Stimulated activated naive CD8-positive, alpha-beta T cell treated with anti-CD3 and anti-CD28 coated beads, Interleukin-15, amount 100 ng/mL, for 72 hours (primary cell): ENCODE measurements at places on chromosomes 4 and X.

DNA sequence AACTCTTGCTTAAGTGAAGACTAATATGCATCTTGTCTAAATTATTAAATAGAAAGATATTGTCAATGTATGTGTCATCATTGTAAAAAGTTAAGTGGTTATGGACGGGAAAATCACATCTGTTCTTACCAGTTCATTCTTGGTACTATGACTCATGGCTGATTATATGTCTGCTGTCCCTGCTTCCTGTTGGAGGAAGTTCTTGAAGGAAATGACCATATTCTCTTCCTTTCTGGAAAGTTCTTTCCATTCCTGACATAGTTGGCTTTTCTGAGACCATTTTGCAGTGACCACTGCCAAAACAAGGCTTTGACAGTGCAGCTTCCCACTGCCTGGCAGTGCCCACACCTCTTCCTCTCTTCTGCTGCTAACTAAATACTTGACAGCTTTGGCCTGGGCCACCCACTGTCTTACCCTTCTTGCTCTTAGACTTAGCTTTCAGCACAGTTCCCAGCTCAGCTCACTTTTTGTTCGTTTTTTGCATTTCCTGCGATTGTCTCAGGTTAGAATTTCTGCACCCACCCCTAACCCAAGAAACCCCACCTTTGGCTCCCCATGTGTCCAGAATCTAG is 13.2 kb upstream of the CLDN24 start:
- no peak for DNase-seq

DNA sequence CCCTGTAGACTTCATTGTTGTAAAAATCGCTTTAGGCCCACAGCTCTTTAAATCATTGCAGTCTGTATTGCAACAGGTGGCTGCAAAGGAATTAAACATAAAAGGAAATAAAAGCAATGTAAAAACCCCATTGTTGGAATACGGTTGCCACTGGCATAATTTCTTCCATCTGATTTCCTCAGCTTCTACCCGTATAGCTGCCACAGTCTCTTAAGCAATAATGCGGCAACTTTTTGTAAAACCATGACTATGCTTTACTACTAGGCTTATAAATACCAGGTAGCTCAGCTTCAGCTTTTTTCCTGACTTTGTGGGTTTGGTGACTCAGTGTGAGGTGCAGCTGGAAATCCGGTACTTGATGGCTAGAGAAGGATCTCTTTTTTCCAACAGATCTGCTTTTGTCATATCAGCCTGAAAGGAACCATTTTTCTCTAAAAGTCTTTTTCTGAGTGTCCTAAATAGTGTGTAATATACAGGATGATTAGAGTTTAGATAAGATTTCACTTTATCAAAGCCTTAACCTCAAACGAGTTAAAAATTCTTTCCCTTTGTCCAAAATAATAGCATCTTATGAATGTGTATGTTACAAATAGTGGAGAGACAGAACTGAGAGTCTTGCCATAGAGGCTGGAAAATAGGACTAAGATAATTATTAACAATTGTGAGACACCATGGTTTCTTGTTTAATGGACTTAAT is 268.0 kb downstream of the ADGRL3 start:
- no peak for DNase-seq

DNA sequence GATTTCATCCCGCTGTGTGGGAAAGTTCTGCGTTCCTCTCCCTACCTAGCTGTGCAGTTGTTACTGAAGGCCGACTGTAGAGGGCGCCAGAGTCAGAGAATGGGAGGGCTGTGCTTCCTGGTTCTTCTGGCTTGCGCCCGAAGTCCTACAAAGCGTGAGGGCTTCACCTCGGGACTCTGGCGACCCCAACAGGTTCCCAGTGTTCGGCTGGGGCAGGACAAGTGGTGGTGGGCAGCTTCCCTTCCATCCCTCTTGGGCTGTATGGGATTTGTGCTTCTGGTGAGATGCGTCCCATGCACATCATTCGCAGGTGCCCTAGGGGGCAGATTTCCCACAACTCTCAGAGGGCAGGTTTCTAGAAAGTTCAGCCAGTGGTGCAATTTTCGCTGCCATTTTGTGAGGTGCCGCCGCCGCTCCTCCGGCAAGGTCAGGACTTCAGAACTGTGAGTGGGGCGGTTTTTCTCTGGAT is 27.3 kb downstream of the CT45A1 start:
- peak; percentile 36 for DNase-seq

DNA sequence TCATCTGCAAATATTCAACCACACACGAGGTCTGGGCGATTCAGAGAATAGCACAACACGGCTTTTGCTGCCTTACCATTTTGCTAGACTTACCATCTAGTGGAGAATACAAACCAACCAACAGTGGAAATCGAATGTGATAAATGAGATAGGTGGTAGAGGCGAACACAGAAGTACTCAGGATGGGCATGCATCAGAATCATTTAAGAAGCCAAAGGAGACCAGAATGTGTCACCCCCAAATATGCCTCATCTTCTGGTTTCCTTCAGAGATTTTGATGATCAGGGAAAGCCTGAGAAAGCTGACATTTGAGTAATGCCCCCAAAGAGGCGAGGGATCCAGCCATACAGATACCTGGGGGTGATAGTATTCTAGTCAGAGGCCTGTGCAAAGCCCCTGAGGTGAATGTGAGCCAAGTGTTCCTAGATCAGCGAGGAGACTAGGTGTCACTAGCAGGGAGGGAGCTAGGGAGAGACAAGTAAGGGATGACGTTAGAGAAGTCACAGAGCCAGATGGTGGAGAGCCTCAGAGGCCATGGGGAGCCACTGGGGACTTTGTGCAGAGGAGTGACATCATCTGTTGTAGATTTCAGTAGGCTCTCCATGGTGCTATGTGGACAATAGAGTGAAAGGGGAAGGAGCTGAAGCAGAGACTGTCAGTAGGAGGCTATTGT is 1.7 kb downstream of the MTMR1 start:
- peak; percentile 46 for DNase-seq

- no peak for DNase-seq
These were observed 401.8 kb downstream of the RAPGEF2 start for GRCh38 chr4:159504684-159505083.

DNA sequence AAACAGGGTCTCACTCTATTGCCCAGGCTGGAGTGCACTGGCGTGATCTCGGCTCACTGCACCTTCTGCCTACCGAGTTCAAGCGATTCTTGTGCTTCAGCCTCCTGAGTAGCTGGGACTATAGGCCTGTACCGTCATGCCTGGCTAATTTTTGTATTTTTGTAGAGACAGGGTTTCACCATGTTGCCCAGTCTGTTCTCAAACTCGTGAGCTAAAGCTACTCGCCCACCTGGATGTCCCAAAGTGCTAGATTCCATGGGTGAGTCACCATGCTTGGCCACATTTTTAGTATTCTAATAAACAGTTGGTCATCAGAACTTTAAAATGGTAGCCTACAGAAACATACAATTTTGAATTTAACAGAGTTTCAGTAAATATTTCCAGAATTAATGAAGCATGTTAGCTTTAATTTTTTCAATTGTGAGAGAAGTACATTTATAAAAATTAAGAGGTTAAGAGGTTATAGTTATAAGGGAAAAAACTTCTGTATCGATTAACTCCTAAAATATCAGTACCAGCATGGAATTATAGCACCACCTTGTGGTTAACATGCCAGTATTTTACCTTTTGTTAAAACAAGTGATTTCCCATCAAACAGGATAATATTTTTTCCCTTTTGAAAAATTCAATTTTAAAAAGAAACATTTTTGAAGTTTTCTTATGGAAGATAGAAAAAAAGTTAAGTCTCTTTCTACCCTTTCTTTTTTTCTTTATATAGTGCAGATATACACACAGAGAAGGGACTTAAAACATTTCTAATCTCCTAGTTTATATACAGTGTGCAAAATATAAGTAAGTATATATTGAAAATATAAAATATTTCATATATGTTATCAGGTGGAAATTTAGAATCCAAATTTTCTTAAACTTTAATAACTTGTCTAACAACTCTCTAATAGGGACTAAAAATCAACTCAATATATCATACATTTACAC is 35.4 kb downstream of the CEP44 start:
- no peak for DNase-seq
